ENCODE measurements at places on chromosomes 2 and 18.

GRCh38 chr18:27109451-27109850, 75.7 kb downstream of the CHST9 start:
- DNase-seq = no peak

DNA sequence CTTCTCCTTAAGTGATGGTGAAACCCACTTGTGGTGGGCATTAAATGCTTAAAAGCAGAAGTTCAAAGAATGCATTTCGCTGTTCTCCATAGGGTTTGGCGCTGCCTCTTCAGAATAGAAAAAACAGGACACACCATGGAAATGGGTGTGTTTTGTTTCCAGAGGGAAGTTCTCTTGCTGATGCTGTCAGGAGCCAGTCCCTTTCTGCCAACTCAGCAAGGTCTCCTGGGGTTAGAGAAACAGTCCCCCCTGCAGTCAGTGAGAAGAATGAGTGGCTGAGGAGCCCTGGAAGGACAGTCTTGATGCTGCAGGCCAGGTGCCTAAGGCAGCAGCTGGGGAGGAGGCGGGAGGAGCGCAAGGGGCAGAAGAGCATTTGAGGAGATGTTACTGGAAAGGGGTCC, 37.8 kb upstream of the ASAP2 start:
- no peak for DNase-seq

DNA sequence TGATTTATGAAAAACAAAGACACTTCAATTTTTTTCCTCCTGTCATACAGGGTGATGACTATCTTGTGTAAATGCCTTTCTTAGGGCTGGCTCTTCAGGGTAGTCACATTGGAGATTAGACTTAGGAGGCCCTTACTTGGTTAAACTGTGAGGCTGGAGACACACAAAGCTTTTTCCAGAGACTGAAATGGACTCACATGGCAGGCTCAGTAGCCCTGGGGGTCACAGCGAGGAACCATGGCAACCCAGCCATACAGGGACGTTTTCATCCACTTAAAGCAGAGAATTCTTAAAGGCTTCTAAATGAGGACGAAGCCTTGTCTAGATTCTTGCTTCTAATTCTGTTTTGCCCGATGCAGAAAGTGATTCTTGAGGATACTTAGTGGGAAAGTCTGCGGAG, 57.3 kb upstream of the ZDBF2 start:
- DNase-seq = no peak

DNA sequence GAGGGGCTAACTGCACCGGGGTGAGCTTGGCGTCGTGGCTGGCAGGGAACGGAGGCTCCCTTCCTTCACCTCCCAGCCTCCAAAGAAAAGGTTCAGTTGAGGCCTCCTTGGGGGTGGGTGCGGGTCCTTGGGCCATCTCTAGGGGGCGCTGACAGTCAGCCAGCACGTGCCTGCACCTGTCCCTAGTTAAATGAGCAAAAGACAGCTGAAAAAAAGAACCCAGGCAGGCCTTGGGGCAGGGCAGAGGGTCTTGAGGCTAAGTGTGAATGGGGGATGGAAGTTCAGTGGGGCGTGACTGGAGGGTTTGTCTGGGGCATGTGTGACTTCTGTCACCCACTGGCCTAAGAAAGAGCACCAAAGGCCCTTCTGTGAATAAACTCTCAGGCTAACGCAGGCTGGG, 56.4 kb downstream of the ZFP36L2 start:
- peak; percentile 77 for DNase-seq

DNA sequence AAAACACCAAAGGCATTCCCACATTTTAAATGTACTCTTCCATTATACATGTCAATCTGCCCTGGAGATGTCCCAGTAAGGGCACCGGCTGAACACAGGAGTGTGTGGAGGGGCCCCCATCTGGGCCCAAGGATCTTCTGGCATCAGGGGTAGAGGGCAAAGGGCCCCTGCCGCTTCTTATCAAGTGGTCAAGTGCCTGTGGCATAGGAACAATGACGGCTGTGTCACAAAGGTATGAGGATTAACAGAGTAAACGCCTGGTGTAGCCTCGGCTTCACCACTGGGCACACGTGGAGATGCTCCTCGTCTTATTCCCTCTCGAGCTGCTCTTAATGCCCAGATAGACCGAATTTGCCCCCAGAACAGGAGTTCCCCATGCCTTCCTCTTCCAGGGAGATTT, 169.7 kb upstream of the GLI2 start:
- DNase-seq = no peak

Measured in activated T-cell treated with anti-CD3 and anti-CD28 coated beads, Interleukin-2, amount 50 U/mL, for 1 hour (primary cell).